NCI-H187 treated with DMSO at 0.1 percent for 48 hours (cell line): ENCODE measurements at places on chromosomes 11 and 22.

DNA sequence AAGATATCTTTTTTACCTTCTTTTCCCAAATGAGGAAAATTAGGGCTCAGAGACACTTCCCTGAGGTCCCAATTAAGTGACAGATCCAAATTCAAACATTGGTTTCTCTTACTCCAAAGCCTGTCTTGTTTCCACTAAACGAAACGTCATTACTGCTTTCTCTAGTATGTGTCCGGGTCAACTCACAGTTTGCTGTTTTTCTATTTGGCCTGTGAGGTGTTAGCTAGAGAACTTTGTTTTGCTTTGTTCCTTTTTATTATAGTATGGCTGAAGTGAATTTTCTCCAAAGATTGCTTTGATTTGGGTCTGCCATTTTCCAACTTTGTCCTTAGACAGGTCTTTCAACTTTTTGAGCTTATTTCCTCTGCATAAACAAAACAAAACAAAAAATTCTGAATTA is 179.6 kb downstream of the UVRAG start:
- DNase-seq: no peak

GRCh38 chr11:14117632-14118031 is 155.1 kb downstream of the SPON1 start:
- no peak for DNase-seq

DNA sequence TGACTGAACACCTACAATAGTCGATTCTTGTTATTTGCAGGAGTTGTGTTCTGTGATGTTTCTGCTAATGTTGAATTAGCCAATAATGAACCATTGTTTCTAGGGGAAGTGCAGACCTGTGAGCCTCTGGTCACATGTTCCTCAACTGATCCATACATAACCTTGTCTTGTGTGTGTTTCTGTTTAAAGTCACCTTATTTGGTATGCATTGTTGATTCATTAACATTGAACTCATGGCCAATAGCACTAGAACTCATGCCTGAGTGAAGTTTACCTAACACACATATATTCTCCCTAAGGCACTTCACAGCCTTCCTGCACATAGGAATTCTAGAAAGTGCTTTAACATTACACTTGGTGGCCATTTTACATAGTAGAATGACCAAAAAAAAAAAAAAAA is 271.8 kb upstream of the PLET1 start:
- DNase-seq: no peak

- no peak for DNase-seq
These were observed 211.8 kb downstream of the TENM4 start for GRCh38 chr11:79229047-79229446.

- DNase-seq: no peak
These were observed 62.6 kb downstream of the KCNJ1 start for GRCh38 chr11:128804481-128804880.
